Natural killer cell (primary cell): ENCODE measurements at places on chromosomes 6 and 20. TPM values are rescaled to one million over a fixed set of nuclear protein-coding genes. Genes with fewer than 3 reads are reported as not detected.
A peak's percentile ranks its signal among the peaks of the same experiment; 100 is the strongest.

Gene EDEM2
- 27.4 TPM for total RNA-seq

Gene ERVFRD-1
- total RNA-seq, result not detected

Gene C6orf141
- not detected for total RNA-seq

Gene NKAPL
- 0.36 TPM for total RNA-seq

GRCh38 chr6:41706876-41707564 is 28.4 kb downstream of the TFEB start:
- no peak overlapping the region for H3K4me3 ChIP-seq
- DNase-seq, result peak; percentile 30
- H3K4me1 ChIP-seq, result peaks cover 55% of the 10 kb centered on the region
- H3K27me3 ChIP-seq, result no peaks in the 10 kb centered on the region

- no peak for DNase-seq
- no peaks in the 10 kb centered on the region for H3K4me1 ChIP-seq
- no peak overlapping the region for H3K27ac ChIP-seq
- no peaks in the 10 kb centered on the region for H3K36me3 ChIP-seq
- H3K4me3 ChIP-seq, result no peak overlapping the region
Observed at GRCh38 chr20:6711951-6712649, 55.4 kb upstream of the BMP2 start.

- peaks cover 2% of the 10 kb centered on the region for H3K36me3 ChIP-seq
- no peak overlapping the region for H3K4me3 ChIP-seq
- DNase-seq, result no peak
- H3K27me3 ChIP-seq, result no peaks in the 10 kb centered on the region
Observed at GRCh38 chr6:28371706-28372451, 22.1 kb downstream of the ZKSCAN3 start.

- no peaks in the 10 kb centered on the region for H3K27me3 ChIP-seq
- no peak for DNase-seq
- no peak overlapping the region for H3K27ac ChIP-seq
- H3K4me3 ChIP-seq, result peak overlapping the region; percentile 97
- peaks cover 21% of the 10 kb centered on the region for H3K4me1 ChIP-seq
Observed at GRCh38 chr20:50957276-50957675, 1.1 kb downstream of the DPM1 start.
